Activated CD4-positive, alpha-beta T cell treated with anti-CD3 and anti-CD28 coated beads, Interleukin-2, amount 50 U/mL, for 24 hours (primary cell): ENCODE measurements at places on chromosomes 7 and 10.

DNA sequence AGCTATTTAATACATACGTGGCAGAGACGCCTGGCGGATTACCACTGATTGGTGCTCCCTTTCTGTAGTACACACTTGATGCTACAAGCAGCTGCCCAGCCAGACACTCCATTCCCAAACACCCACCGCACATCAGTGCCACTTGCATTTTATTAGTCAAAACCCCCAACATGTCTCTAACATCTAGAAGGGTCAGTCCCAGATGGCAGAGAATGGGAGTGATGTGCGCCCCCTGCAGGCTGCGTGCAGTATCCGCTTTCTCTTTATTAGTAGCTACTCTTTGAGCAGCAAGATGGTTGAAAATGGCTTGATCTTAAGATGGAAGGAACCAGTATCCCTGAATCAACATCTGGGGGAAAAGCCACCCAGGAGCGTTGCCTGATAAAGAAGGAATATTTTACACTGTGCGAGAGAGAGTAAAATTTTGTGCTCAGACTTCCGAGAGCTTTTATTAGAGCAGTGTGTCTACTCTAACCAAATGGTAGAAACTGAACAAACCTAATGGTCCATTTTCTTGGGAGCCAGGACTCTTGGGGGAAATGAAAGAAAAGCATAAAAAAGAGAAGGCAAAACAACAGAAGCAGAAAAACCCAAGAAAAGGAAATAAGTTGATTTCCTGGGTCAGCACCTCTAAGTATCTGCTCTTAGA lies 78.3 kb downstream of the ST8SIA6 start:
- DNase-seq, result no peak

DNA sequence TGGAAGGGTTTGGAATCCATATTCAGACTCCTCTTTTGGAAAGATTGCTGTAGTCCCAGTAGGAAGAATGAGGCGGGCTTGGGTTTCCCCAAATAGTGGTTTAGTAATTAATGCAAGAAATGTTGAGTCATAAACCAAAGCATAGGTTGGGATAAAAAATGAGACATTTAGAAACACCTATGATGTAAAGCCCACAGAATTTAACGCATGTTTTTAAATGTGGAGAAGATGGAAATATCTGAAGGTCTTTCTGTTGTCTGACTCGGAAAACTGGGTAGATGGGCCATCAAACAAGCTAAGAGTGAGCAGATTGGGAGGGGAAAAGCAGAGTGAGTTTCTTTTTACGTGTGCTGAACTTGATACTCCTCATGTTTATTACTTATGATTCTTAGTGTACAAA lies 62.2 kb downstream of the LANCL2 start:
- DNase-seq, result no peak

DNA sequence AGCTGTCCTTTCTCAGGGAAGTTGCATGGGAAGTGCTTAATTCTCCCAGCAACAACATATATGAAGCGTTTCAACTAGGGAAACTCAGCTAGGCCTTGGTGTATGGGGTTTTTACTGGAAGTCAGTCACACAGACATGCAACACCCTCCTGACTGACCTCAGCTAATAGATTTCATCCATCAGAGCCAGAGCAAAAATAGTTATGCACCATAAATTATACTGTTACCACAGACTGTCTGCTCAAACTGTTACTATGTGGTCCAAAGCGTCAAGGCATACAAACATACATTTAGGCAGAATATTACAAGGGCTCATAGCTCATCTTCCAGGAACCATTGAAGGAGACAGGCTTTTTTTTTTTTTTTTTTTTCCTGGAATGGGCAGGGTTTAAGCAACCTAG lies 417.9 kb downstream of the ANKRD7 start:
- no peak for DNase-seq

GRCh38 chr7:8214244-8214824 lies 47.6 kb downstream of the ICA1 start:
- no peak for DNase-seq

- no peak for DNase-seq
These were observed 107.5 kb upstream of the JCAD start for GRCh38 chr10:30166929-30167328.

DNA sequence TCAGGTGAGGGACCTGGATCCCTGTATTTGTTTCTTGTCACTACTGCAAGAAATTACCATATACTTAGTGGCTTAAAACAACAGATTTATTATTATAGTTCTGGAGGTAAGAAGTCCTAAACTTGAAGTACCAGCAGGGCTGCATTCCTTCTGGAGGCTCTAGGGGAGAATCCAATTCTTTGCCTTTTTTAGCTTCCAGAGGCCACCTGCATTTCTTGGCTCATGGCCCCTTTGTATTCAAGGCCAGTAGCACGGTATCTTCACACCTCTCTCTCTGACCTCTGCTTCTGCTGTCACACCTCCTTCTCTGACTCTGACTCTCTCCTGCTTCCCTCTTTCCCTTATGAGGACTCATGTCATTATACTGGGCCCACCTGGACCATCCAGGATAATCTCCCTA lies 2.2 kb upstream of the LHPP start:
- no peak for DNase-seq

GRCh38 chr7:36109013-36109627 lies 43.9 kb upstream of the EEPD1 start:
- DNase-seq, result no peak

DNA sequence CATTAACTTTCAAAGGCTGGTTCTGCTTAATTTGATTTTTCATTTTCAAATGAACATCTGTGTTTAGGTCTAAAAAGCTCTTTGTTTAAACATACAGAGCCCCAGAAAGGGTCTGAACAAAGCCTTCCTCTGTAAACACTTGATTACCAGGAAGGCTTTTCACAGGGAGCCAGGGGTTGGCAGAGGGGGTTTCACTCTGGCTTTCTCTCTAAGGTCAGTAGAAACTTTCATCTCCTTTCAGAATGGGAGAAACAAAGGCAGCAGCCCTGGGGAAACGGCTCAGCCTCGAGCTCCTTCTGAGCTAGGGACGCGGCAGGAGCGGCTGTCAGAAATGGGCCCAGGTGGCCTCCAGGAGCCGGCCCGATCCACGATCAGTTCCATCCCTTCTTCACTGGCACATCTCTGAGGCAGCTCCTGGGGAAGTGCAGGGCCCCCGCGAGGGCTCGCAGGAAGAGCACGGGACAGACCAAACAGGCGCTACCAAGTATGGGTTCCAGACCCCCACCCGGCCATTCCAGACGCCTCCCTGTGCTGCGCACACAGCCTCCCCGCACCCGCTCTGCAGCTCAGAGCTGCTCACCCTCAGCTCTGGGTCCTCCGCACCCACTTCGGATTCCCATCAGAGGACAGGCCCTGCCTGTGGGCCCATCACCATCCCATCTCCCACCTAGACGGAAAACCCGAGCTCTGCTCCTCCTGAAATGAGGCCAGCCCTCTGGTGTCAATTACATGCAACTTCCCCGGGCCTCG lies 124.1 kb downstream of the MAD1L1 start:
- no peak for DNase-seq

DNA sequence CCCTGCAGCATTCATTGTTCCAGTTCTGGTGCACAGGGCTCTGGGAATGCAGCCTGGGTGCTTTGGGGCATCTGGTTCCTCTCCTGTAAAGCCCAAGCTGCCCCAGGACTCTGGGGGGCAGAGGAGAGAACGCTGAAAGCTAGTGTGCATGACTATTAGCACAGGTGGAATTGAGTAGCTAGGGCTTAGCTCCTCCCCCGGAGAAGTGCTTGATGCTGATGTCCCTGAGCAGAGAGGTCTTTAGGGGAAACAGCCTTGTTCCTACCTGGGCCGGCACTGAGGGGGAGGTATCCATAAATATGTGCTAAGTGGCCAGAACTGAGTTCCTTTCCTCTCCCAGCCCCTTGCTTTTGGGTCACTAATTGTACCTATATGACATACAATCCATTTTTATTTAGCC lies 3.9 kb downstream of the ADCY1 start:
- no peak for DNase-seq

GRCh38 chr10:9060314-9060713 lies 1005.8 kb downstream of the GATA3 start:
- no peak for DNase-seq

GRCh38 chr7:16916105-16916639 lies 34.4 kb upstream of the AGR3 start:
- DNase-seq, result no peak

DNA sequence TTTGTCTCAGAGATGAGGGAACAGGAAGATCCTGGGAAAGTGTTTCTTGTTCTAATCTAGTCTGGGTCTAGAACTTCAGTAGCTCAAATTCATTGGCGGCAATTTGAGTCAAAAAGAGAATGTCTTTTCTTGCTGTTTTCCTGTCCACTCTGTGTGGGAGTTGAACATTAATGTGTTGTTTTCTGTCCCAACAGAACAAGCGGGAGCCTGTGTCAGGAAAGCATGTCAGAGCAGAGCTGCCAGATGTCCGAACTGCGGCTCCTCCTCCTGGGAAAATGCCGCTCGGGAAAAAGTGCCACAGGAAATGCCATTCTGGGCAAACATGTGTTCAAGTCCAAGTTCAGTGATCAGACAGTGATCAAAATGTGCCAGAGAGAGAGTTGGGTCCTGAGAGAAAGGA lies 16.0 kb downstream of the GIMAP8 start:
- no peak for DNase-seq

- no peak for DNase-seq
These were observed 91.4 kb upstream of the PHYHIPL start for GRCh38 chr10:59085054-59085453.

- DNase-seq, result peak; percentile 97
These were observed at the start of gene VSIR for GRCh38 chr10:71773221-71773971. VSIR (minus strand) TSS chr10:71773520; CDS start chr10:71773439, 81 bp downstream.

GRCh38 chr7:121302214-121302745 lies 26.5 kb upstream of the WNT16 start:
- no peak for DNase-seq

- no peak for DNase-seq
These were observed 204.5 kb upstream of the PHYHIPL start for GRCh38 chr10:58971796-58972491.

- DNase-seq, result no peak
These were observed 12.3 kb upstream of the GATA3 start for GRCh38 chr10:8041992-8042720.

GRCh38 chr10:130105724-130106123 lies 4.9 kb downstream of the C10orf143 start:
- no peak for DNase-seq

- DNase-seq, result no peak
These were observed 803.0 kb downstream of the GRM8 start for GRCh38 chr7:126449611-126450268.

- peak; percentile 73 for DNase-seq
These were observed at the start of gene CBX3 for GRCh38 chr7:26201247-26202018. CBX3 (plus strand) TSS chr7:26201745; CDS start chr7:26202999, 1,254 bp downstream.

- DNase-seq, result no peak
These were observed 79.9 kb downstream of the HIP1 start for GRCh38 chr7:75658802-75659201.

DNA sequence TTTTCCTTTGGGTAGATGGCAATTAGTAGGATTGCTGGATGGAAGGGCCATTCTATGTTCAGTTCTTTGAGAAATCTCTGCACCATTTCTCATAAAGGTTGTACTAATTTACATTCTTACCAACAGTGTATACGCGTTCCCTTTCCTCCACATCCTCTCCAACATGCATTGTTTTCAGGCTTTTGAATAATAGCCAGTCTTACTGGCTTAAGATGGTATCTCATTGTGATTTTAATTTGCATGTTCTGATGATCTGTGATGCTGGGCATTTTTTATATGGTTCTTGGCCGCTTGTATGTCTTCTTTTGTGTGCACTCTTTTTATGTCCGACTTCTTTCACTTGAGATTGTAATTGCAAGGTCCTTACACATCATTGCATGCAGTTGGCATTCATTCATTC lies 11.7 kb downstream of the CLIP2 start:
- no peak for DNase-seq

DNA sequence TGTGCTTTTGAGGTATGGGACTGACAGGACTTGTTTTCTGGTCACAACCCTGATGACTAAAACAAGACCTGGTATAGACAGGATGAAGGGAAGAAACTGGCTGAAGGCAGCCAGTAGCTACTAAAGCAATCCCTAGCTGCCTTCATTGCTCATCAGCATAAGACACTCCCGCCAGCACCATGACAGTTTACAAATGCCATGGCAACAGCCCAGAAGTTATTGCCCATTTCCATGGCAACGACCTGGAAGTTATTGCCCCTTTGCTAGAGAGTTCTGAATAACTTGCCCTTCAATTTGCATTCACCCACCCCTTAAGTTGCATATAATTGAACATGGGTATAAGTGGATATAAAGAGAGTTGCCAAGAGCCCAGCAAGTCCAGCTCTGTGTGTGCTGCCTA lies 169.6 kb upstream of the FAM171A1 start:
- DNase-seq, result no peak

- DNase-seq, result no peak
These were observed 154.0 kb upstream of the C7orf33 start for GRCh38 chr7:148436571-148436970.

DNA sequence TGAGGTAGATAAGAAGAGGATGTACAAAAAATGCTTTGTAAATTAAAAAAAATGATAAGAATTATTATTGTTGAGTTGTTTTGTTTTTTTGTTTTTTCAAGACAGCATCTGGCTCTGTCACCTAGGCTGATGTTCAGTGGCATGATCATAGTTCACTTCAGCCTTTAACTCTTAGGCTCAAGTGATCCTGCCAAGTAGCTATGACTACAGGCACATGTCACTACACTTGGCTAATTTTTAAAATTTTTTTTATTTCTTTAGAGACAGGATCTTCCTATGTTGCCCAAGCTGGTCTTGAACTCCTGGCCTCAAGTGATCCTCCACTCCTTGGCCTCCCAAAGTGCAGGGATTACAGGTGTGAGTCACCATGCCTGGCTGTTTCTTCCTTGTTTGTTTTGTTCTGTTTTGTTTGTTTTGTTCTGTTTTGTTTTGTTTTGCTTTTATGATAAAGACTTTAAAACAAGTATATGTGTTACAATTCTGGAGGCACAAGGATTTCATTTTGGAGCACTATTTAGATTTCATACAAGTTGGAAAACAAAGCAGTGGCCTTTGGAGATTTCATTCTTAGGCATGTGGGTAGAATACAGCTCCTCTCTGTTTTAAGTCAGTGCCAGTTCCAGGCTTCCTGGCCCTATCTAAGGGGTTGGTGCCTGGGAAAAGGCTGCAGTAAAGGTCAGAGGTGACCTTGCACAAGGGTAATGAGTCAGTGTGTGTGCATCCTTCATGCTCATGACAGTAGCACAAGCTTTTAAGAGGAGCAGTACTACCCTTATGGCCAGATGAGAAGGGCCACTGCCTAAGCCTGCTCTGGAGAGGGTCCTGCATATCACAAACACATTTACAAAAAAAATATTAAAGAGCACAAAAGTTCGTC lies 17.9 kb downstream of the FGFBP3 start:
- no peak for DNase-seq

DNA sequence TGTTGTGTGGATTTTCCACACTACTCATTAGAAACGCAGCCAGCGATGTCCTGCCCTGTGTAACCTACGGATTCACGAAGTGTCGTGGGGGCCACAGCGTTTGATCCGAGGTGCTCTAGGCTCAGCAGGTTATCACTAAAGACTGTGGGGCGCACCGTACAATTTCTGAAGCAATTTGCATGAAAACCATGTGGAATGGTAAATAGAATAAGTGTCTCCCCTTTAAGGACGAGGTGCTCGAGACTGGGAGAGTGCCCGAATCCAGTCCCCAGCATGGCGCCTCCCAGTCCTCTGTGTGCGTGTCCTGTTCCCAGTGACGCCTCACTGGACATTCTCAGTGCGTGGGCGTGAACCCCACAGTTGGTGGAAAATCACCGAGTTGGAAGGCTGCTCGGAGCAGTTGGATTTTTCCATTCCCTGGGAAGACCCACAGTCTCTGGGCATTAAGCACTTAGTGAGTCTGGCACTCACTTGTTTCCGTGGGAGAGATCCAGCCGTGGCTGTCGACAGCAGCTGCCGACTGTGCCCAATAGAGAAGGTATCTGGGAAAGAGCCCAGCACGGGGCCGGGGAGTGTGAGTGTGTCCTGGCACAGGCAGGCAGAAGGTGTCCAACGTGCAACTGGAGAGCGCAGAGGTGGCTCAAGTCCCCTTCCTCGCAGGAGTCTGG lies 37.0 kb downstream of the PFKP start:
- DNase-seq, result no peak

GRCh38 chr7:98659756-98660155 lies 42.7 kb downstream of the NPTX2 start:
- DNase-seq, result no peak
